CD4-positive, alpha-beta T cell treated with Interleukin-21 for 1 hour (primary cell): ENCODE measurements at places on chromosomes 12 and 14.

DNA sequence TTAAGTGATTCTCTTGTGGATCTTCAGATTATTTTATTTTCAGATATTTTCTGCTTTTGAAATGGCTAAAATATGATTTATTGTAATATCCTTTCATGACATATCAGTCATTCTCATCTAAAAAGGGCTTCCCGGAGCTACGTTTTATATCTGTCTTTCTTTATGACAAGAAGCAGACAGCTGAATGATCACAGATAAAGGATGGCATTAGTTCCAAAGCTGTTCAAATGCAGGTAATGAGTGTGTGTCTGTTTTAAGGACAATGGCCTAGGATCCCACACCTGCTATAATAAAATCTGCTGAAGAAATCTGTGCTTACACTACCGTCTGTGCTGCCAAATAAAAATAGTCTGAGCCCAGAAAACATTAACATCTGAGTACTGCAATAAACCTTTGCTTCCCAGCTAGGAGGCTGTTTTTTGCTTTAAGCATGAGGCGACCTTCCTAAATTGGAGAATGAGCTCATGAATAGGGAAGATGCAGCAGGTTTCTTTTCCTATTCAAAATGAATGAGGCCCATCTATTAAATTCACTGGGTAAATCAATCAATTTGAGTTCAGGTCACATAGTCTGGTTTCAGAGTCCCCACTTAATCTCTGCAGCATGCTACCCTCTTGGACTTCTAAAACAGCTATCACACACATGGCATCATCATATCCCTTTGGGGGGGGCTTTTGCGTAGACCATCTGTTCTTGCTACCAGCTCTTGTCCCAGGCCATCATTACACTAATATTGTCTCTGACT, 498.5 kb downstream of the NELL2 start:
- no peak for DNase-seq

- no peak for DNase-seq
These were observed 236.0 kb upstream of the DIO3 start for GRCh38 chr14:101325319-101325718.

DNA sequence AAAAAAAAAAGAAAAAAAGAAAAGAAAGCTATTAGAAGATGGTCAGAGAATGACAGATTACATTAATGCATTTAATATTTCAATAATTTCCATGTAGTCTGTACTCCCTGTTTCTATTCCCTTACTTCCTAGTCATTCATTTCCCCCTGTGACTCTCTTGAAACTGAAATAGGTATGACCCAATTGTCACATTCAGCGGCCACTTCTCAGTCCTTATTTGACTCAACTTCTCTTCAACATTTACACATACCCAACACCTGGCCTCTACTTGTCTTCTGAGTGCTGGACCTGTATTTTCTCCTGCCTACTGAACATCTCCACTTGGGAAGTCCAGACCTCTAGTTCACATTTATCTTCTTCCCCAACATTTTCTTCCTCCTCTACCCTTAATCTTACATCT, 7.2 kb downstream of the EEA1 start:
- DNase-seq = no peak

DNA sequence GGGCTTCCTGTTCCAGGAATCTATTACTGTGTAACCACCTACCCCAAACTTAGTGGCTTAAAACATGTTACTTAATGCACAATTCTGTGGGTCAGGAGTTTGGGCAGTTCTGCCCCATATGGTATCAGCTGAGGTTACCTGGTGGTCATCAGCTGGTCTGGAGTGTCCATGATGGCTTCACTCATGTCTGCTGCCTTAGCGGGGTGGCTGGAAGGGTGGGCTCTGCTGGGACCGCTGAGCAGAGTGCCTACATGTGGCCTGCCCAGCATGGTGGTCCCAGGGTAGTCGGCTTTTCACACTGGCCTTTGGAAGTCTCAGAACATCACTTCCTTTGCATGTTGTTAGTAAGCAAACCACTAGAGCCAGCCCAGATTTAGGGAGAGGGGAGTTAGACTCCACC, 53.9 kb downstream of the PELI2 start:
- DNase-seq = no peak

DNA sequence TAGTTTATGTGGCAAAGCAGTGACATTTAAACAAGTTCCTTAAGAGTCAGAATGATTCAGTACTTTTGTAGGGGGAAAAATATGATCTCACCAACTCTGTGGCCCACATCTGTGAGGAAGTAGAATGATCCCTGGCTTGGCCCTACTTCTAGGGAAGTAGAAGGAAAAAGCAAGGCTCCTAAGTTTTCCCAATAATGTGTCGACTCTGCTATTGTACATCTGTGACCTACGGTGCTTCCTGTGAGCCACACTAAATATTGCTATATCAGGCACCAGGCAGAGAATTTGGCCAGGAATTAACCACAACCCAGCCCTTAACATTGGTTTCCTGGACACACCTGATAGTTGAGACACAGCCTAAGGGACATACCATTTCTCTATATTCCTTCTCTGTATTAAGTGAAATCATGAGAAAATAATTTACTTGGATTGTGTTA, 9.3 kb upstream of the NID2 start:
- DNase-seq = no peak

GRCh38 chr12:42450248-42450647, 124.3 kb downstream of the PPHLN1 start:
- no peak for DNase-seq

DNA sequence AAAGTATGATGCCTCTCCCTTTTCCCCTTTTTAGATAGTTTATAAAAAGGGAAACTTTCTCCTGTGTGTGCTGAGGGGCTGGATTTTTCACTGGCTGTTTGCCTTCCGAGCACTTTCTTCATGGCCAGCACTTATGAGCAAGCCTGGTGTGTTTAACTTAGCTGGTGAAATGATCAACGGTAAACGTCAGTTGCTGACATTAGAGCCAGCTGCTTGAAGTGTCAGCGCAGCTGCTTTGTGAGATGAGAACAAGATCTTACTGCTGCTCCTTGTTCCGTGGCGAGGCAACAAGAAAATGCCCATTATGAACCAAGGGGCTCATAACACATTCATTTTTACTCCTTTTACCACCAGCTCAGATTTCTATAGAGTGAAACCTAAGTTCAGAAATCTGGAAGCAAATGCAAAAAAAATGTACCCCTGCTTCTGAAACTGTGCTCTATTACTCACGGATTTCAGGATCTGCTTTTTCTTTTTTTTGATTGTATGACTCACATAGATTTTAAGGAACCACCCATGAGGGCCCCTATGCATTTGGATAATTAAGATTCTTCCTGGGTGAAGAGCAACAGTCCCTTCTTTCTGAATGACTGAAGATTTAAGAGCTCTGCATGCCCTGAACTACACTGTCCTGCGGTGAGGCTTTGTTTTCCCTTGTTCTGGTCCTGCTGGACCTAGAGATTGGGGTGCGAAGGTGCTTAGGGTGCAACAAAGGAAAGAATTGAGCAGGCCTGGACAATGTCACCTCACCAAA, 74.3 kb upstream of the CPM start:
- no peak for DNase-seq

- DNase-seq = peak; percentile 93
These were observed at the start of gene CRY1 for GRCh38 chr12:107093417-107094182. Gene CRY1, minus strand, starts transcription at chr12:107093549. Its CDS starts 588 bp downstream, at chr12:107092961.

DNA sequence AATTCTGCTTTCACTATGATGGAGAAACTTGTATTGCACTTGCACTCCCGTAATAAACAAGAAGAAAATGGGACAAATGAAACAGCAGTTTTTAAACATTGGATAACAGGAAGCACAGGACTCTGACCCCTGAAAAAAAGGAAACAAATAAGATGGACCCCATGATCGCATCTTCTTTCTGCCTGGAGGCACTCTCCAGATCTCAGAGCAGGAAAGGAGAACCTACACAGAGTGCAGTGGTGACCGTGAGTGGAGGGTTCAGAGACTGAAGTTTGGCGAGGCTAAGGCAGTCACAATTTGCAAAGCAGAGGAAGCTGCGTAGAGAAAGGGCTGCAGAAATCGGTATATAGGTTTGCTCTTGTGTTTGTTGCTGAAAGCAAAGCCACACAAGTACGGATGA, 6.1 kb upstream of the FGF6 start:
- no peak for DNase-seq

DNA sequence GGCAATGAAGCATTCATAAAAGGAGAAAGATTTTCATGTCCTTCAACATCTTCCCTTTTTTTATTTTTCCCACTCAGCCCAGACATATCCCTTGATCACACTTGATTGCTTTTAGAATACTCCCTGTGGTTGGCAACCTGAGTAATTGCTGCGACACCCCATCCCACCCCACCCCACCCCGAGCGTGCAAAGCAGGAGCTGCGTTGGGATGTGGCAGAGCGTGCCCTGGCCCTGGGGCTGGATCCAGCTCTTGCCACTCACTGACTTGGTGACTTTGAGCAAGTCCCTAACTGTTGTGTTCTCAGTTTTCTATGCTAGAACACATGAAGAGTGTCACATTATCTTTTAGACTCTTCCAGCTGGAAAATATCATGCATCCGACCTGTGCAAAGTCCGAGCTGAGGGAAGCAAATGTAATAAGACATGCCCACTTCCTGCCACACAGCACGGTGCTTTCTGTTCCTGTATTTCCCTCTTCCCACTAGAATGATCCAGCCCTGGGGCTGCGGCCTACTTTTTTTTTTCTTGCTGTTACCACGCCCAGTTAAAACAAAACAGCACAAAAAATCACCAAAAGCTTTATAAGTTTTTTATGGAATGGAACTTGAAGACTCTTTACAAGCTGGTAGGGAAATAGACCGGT, 4.0 kb downstream of the ASCL4 start:
- DNase-seq = no peak
